Activated naive CD4-positive, alpha-beta T cell treated with anti-CD3 and anti-CD28 coated beads, Interleukin-2, amount 10 ng/mL, durations not matched to agents 5 hours and 36 hours (primary cell): ENCODE measurements at places on chromosomes 7 and 10. TPM values are rescaled to one million over a fixed set of nuclear protein-coding genes. Genes with fewer than 3 reads are reported as not detected.

The ERVW-1 gene
- total RNA-seq: not detected

The PDE1C gene
- total RNA-seq: not detected

The SMURF1 gene
- 11.3 TPM for total RNA-seq

The TLL2 gene
- total RNA-seq: not detected

The SLC13A1 gene
- total RNA-seq: not detected

The LRRC61 gene
- 15.3 TPM for total RNA-seq

The SPDYE11 gene
- not detected for total RNA-seq

The C10orf53 gene
- total RNA-seq: not detected

The SEMA3A gene
- total RNA-seq: 3.9 TPM

The IFIT3 gene
- 3.1 TPM for total RNA-seq

The MYPN gene
- not detected for total RNA-seq

The LMOD2 gene
- not detected for total RNA-seq

The IL15RA gene
- 16.5 TPM for total RNA-seq
